ENCODE measurements at places on chromosomes 2 and 18.

DNA sequence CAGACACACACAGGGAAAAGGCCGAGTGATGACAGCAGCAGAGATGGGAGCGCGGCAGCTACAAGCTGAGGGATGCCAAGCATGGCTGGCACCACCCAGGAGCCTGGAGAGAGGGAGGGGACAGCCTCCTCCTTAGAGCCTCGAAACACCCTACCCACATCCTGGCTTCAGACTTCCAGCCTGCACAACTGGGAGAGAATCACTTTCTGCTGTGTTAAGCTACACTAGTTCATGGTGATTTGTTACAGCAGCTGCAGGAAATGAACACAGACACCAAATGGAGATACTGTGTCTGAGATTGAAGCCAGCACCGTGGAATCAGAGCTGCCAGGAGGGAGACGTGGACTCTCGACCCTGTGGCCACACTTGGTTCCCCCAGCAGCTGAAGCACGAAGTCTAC, 27.5 kb upstream of the FOSL2 start:
- no peak for DNase-seq

GRCh38 chr2:102668171-102668570, 48.8 kb downstream of the SLC9A2 start:
- no peak for DNase-seq

DNA sequence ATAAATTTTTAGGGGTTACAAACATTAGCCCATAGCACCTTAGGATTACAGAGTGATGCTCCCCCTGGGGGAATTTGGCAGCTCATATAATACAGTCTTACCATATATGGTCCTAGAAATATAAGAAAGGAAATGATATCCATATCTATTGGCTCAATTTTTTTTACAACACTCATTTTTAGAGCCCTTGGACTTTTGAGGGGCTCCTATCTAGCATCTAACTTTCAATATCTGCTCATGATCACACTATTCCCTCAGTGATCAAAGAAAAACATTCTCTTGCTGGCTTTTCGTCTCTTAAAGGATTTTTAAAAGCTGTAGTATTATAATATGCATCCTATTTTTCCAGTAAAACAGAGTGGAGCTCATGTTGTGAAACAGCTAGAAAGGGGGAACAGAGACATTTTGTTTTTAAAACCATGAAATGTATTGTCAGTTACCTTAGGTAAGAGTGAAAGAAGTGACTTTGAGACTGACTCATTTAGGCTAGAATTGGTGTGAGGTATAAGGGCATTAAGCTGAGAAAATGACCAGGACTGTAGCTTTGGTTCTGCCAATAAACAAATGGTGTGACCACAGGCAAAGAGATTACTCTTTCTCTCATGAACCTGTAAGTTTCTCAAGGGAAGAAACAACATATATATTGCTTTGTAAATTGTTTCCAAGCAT, 65.8 kb downstream of the ALPK2 start:
- no peak for DNase-seq

GRCh38 chr18:31516437-31516836, 18.5 kb downstream of the DSG2 start:
- no peak for DNase-seq

DNA sequence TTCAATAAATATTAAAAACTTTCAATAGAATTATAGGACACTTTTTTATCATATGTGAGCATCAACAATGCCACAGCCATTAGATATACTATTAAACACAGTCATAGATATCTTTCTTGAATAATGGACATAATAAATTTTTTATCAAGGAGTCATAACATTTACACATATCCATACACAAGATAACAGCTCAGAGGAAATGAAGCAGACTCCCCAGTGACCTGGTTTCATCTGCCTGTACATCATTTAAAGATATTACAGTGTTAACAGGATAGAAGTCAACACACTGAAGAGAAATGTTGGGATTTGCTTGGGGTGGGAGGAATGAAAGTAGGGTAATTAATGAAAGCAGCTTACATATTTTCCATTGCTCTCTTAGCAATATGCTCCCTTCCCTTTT, 5.1 kb downstream of the SCG2 start:
- no peak for DNase-seq
